ENCODE measurements at places on chromosomes 11 and 22.

DNA sequence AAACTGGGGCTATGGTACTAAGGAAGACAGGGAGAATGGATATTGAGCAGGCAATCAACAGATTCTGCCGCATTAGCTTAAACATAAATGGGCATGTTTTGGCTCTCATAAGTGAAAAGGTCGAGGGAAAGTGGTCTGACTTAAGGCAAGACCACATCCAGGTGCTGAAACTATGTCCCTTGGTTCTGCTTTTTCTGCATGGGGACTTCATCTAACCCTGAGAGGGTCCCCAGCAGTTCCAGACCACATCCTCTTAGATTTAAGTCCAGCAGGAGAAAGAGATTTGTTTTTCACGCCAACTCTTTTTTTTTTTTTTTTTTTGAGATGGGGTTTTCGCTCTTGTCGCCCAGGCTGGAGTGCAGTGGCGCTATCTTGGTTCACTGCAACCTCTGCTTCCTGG, 5.5 kb downstream of the RPS6KA4 start:
- no peak for DNase-seq

GRCh38 chr22:23227380-23227779, 47.1 kb downstream of the BCR start:
- no peak for DNase-seq

DNA sequence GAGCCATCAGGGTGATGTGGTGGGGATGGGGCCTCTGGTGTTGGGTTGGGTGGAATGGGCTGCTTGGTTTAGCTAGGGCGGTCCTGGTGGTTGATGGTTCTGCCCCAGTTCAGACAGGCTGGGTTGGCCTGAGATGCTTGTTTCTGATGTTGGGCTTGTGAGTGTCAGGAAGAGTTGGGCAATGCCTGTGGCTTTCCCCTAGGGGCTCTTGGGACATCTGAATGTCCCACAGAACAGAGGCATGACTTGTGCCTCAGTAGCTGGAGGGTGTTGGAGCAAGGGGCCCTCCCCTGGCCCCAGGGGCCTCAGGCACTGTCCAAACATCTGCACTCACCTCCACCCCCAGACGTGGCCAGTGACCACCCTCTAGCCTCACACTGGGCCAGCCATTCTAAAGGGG, 14.0 kb upstream of the CTSD start:
- no peak for DNase-seq

- no peak for DNase-seq
Observed at GRCh38 chr11:8693555-8693954, 11.0 kb downstream of the RPL27A start.

DNA sequence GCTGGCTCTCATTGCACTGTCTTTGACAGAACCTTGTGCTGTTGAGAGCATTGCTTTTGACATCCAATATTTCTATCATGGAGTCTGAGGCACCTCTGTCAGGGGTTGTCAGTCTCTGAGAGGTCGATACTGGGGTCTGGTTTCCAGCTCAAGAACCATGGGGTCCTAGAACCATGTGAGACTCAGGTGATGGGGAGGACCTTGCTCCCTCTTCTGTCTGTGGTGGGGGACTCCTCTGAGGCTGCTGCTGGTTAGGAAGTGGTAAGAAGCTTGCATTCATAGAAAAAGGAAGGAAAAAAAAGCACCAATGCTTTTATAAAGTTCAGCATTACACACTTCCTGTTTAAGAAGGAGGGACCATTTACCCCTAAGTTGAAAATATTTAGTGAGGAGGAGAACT, 91.8 kb upstream of the CD44 start:
- no peak for DNase-seq

DNA sequence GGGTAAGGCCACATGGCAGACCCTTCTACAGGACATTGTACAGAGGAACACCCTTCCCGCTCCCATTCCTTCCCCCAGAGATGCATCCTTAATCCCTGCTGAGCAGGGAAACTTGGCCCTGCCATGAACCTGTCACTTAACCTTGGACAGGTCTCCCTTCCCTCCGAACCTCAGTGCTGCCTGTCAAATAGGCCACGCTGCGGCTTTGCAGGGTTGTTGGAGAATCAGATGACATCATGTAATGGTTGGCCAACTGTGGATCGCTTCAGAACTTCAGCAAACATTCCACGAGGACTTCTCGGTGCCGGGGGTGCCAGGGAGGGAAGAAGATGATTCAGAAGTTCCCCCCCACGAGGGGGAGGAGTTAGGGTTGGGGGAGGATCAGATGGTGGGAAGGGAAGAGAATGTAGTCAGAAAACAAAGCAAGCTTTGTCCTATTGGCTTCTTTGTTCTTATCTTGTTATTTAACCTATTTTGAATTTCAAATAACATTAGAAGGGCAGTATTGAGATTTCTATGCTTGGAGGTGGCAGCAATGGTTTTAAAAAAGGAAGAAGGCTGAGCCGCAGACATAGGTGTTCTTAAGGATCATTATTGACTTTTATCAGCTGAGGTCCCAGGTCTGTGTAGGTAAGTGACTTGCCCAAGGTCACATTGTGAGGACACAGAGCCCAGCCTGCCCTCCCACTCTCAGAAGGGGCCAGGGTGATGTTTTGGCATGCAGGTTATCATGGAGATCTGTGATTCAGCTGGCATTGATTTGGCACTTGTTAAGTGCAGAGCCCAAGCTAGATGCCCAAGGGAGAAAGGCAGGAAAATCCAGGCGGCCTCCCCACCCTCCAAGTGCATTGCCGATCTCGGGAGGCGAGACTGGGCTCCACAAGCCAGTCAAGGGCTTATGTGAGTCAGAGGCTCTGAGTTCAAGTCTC, 3.1 kb downstream of the CDC42EP1 start:
- no peak for DNase-seq

- DNase-seq = no peak
Observed at GRCh38 chr11:75467881-75468280, 34.9 kb upstream of the KLHL35 start.

- no peak for DNase-seq
Observed at GRCh38 chr11:68418648-68419047, 41.9 kb upstream of the PPP6R3 start.

GRCh38 chr22:17637490-17638181, 921 bp upstream of the BCL2L13 start:
- DNase-seq = no peak

DNA sequence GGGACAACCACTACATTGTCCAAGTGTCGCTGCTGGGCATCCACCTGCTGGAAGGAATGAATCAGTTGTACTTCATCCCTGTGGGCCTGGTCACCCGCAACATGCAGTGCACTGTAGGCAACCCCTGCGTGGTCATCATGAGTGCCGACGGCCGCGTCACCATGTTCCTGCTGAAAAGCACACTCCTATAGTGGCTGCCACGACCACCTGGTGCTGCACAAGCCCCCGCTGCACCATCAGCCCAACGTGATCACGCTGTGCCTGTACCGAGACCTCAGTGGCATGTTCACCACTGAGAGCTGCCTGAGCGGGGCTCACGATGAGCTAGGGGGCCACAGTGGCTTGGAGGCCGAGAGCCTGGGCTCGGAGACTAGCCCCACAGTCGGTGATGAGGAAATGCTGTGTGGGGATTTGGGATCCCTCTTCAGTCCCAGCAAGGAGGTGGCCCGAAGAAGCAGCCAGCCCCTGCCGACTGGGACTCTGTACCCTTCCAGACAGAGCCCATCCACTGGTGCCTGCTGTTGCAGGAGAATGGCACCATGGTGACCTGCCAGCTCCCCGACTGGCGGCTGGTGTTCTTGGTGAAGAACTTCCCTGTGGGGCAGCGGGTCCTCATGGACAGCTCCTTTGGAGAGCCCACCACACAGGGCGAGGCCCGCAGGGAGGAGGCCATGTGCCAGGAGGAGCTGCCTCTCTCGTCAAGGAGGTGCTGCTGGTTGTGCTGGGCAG, 15.7 kb upstream of the SLC5A4 start:
- DNase-seq = no peak

DNA sequence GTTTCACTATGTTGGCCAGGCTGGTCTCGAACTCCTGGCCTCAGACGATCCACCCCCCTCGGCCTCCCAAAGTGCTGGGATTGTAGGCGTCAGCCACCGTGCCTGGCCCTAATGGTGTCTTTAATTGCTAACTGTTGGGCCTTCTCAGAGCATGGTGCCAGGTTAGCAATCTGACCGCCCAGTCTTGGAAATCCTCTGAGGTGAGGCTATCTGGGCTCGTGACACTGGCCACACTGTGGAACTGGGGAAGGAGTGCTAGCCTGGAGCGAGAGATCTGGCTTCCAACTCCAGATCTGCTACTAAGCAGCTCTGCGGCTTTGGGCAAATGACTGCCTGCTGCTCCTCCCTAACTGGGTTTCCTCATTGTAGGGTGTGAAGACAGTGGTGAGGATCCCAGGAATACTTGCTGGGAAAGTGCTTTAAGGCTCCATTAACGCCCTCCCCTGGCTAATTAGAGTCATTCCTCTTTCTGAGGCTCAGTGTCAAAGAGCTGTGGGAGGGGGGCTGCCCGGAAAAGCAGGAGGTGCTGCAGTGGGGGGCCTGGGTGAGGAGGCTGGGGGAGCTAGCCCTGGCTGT, 35.4 kb downstream of the CHRDL2 start:
- DNase-seq = no peak

- no peak for DNase-seq
Observed at GRCh38 chr22:29704528-29705285, 15.1 kb upstream of the CABP7 start.

DNA sequence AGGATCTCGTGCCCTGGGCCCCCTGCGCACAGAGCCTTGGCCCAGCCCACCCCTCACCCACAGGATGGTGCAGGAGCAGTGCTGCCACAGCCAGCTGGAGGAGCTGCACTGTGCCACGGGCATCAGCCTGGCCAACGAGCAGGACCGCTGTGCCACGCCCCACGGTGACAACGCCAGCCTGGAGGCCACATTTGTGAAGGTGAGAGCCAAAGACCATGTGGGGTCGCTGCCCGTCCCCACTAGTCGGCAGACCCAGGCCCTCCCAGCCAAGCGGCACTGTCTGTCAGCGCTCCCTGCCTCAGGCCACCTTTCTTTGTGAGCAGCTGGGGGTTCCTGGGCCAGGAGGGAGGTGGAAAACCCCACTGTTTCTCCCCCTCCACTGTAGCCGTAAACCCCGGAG, 22.8 kb downstream of the FBLN1 start:
- no peak for DNase-seq

DNA sequence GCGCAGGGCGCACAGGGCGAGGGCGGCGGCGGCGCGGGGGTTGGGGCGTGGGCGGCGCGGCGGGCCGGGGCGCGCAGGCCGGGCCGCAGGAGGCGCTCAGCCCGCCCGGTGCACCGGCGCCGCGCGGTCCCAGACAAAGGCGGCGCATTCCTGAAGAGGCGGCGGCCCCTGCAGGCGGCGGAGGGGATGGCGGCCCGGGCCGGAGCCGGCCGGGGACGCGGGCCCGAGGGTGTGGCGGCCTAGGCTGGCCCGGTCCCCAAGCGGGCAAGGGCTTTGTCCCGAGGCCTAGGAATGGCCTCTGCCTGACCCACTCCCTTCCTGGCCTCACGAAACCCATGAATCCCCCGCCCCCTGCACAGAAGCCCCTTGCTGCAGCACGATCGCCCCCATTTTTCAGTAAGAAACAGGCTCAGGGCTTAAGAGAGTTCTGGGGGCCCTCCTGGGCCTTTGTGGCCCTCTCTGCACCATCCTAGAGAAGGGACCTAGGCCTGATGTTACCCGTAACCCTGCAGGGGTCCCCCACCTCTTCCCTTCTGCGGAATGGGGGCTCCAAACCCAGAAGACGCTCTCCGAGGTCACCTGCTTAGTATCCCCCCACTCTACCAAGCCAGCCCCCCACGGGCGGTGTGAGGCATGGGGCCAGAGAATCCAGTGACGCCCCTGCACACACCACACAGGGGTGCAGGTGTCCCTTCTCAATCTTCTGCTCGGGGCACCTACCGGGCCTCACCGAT, at the start of gene RTN4R:
Gene RTN4R, minus strand, starts transcription at position 40 of the 734 bp plus-strand sequence. CDS start 226 bp downstream, outside the sequence.
- DNase-seq = no peak

GRCh38 chr11:115961159-115962003, 457.2 kb upstream of the CADM1 start:
- DNase-seq = no peak

- DNase-seq = no peak
Observed at GRCh38 chr11:35168671-35169070, 29.7 kb downstream of the CD44 start.

DNA sequence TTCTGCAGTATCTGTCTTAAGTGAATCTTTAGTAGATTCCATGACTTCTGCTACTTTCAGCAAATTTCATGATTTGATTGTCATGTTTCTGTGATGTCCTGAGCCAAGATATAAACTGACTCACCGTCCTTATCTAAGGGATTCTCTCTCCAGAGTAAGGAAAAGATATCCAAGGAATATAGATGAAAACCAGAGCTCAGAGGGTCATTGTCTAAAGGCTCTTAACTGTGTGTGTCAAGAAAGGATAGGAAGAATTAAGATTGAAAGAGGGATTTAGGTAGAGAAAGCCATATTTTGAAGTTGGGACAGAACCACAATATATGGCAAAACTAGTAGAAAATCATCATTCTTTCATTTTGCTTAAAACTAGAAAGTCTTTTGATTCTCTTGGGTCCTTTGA, 50.7 kb downstream of the PPME1 start:
- no peak for DNase-seq

GRCh38 chr22:21013657-21014201, 1.2 kb upstream of the P2RX6 start:
- no peak for DNase-seq

GRCh38 chr11:47533690-47534151, 19.2 kb downstream of the CELF1 start:
- DNase-seq = no peak

DNA sequence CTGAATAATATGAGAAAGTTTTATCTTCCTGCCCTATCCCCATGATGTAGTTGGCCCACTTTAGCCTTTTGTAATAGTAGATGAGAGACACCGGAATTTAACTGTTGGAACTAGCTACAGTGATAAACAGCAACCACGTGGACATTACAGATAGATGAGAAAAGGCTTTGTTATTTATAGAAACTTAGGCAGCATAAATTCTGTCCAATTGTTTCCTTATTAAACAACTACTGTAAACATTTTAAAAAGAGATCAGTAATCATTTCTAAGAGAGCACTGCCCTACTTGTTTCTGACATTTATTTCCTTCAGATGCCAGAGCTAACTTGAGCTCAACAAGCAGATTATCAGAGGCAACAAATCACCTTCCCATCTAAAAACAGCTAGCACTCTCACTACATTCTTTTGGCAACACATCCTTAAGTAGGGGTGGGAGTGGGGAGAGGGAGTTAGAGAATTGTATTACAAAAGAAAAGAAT, 63.1 kb downstream of the SOX6 start:
- DNase-seq = no peak

DNA sequence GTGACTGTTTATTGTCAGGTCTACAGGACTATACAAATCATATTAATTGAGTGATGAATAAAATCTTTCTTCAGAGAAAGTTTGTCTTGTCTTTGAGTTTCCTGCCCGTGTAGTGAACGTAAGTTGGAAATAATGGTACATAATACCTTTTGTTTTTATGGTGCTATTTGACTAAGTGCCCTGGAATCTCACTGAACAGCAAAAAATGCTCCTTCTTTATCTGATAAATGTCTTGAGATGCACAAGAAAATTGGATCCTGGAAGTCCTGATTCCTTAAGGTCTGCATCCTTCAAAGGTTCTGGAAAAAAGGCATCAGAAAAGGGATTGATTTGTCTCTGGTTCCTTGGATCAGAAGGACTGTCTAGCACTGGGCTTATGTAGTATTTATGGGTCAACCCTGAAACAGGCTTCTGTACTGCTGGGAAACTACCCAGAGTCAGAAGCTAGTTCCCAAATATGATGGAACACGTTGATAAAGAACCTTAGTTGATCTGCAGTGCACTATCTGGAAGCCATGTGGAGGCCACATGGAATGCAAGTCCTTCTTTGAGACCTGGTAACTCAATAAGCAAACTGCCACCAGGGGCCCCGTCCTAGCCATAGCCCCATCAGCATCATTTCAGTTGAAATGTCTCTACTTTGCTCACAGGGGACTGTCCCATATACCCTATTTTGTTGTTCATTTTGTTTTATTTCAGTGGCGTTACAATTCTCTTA, 100.6 kb upstream of the CD44 start:
- no peak for DNase-seq

- no peak for DNase-seq
Observed at GRCh38 chr11:15418921-15419320, 304.2 kb downstream of the INSC start.
